ENCODE measurements at places on chromosomes 6 and 20. TPM values are rescaled to one million over a fixed set of nuclear protein-coding genes. Genes with fewer than 3 reads are reported as not detected.

GRCh38 chr6:137823826-137824555, 43.1 kb upstream of the TNFAIP3 start:
- peak; percentile 64 for DNase-seq

GRCh38 chr6:124466949-124467348, 495.3 kb upstream of the RNF217 start:
- DNase-seq = no peak

DNA sequence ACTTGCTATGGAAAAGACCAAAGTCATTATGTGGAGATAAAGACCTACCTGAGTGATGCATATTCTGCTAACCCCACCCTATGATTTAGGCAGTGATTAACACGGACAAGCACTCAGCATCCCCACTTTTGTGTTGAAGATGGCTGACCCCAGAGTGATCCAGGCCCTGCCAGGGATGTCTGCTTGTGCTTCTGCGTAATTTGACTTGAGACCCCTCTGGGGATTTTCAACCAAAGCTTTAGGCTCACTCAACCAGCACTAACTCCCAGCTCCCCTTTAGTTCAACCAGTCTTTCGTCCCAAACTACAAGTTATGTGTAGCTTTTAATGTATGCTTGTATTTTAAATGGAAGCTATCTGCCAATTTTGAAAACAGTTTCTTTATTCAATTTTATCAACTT, 538.0 kb upstream of the ID4 start:
- no peak for DNase-seq

The OPRL1 gene
- 2.6 TPM for total RNA-seq

The PRL gene
- not detected for total RNA-seq

- DNase-seq = no peak
These were observed 33.5 kb upstream of the UBR2 start for GRCh38 chr6:42530296-42530695.

DNA sequence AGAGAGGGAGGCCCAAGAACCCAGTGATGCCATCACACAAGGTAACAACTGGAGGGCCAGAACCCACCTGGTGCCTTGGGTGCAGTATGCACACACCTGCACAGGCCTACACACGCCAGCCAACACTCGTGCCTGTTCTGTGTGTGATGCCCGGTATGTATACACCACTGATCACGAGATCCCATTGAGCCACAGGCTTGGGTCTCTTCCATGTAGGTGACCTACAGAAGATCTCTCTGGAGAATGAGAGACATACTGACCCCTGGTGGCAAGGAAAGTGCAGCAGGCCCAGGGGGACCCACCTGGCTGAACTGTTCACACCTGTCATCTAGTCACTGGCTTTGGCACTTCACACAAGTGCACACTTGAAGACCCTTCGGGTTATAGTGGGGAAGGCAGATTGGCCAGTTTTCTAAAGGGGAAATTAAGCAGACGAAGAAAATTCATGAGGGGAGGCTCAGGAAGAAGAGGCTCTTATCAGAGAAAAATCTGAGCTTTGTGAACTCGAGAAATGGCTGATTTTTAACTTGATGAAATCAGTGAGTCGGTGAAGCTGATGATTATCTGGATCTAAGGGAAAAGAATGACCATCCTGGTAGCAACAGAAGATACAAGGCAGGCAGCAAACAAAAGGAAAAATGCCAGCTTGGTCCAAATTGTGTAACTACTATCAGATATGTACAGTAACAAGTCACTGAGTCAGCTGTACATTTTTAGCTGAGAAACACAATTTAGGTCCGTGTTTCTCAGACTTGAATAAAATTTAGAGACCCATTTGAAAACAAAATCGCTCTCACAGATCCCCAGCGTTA, 69.1 kb upstream of the PBOV1 start:
- peak; percentile 42 for DNase-seq

DNA sequence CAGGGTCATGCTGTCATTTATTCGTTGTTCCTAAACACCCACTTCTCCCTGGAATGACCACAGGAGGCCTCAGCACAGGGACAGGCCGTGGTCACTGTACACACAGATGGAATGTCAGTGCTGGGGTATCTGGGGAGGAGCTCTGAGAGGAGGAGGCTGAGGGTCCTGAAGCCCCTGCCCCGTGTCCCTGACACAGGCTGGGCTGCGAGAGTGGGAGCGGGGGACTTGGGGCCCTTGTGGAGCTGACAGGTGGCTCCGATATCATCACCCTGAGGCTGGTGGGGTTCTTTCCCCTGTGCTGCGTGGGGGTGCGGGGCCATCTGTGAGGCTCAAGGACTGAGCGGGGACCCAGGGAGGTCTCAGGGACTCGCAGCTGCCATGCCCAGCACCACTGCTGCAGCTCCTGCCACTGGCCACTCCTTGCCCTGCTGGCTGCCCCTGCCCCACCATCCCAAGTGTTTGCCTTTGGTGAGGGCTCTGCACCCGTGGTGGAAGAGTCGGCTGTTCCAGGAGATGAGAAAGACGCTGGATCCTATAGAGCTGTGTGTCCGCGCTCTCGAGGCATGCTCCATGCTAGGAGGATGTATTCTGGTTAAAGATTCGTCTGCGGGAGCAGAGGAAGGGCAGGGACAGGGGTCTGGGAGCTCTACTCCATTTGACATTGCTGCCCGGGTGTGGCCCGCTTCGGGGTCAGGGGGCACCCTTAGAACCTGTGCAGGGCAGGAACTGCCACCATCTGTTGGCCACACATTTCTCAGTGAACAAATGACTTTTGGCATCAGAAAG, 18.9 kb downstream of the NPEPL1 start:
- no peak for DNase-seq

- DNase-seq = no peak
These were observed 47.6 kb upstream of the ZNF337 start for GRCh38 chr20:25744261-25744660.

- no peak for DNase-seq
These were observed 756.0 kb upstream of the NRSN1 start for GRCh38 chr6:23370051-23370450.

GRCh38 chr6:26025047-26025893, 62.0 kb upstream of the HFE start:
- DNase-seq = no peak

- no peak for DNase-seq
These were observed 68.7 kb downstream of the POPDC3 start for GRCh38 chr6:105111105-105111504.

The CTAGE9 gene
- not detected for total RNA-seq

DNA sequence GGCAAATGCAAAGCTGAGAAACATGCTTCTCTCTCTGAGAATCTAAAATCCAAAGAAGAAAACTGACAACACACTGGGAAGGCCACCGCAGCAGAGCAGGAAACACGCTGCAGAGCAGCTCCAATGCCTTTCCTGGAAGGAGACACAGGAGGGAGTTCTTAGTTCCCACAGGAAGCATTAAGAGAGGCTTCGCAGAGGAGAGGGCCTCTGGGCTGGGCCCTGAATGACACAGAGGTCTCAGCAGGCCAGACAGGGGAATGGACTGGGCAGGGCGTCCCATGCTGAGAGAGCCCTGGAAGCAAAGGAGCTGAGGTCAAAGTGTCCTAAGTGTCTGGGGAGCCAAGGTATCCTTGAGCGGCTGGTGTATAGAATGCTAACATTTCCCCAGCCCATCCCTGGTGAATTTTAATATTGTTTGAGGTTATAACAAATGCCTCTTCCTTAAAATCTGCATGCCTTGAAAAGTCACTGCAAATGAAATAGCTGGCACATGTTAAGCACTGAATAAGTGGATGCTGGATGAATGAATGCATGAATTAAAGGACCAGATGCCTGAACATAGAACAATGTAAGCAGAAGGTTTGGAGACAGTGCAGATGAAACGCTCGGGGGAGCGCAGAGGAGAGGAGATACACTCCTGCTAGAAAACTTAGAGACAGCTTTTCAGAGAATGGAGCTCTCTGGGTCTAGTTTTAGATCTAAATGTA, 110.0 kb upstream of the SYNDIG1 start:
- DNase-seq = no peak

- no peak for DNase-seq
These were observed 210.7 kb downstream of the BCAS1 start for GRCh38 chr20:53859684-53860083.

DNA sequence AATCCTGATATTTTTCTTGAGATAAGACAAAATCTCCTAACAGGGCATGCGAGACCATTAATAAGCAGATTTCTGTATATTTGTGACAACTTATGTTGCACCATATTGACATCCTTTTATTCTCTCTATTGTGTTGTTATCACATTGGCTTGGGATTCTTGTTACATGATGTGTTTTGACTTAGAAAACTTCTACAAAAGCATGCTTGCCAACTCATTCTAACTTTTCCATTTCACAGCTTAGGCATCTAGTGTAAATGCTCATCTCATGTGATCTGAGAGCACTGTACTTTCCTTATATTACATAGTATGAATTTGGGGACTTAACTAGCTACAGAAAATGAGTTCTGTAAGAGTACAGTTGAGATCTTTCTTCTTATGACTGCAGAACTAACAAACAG, 1040.7 kb upstream of the ADGRB3 start:
- DNase-seq = no peak

GRCh38 chr20:7967199-7967844, 27.1 kb upstream of the HAO1 start:
- no peak for DNase-seq

DNA sequence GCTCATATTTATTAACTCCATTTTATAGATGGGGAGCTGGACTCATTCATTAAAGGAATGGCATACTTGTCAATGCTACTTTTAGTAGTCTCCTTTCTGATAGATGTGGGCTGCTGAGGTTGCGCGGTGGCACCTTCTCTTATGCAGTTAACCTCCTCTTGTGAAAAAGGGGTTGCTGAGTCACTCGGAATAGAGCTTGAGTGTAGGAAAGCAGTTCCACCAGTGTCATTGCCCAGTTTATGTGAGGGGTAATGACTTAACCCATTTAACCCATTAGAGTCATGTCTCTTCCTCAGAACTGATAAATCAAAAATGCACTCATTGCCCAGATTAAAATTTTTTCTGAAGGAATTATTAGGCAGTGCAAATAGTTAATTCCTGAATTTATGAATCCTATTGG, 6.3 kb downstream of the MAPK14 start:
- DNase-seq = peak; percentile 43

GRCh38 chr6:45195137-45195536, 133.0 kb upstream of the RUNX2 start:
- no peak for DNase-seq

- DNase-seq = peak; percentile 97
These were observed 941 bp upstream of the SOX12 start for GRCh38 chr20:324177-325044.

The CGAS gene
- 26.6 TPM for total RNA-seq

The RIPOR3 gene
- not detected for total RNA-seq

GRCh38 chr6:34052071-34052825, 93.6 kb downstream of the GRM4 start:
- no peak for DNase-seq

DNA sequence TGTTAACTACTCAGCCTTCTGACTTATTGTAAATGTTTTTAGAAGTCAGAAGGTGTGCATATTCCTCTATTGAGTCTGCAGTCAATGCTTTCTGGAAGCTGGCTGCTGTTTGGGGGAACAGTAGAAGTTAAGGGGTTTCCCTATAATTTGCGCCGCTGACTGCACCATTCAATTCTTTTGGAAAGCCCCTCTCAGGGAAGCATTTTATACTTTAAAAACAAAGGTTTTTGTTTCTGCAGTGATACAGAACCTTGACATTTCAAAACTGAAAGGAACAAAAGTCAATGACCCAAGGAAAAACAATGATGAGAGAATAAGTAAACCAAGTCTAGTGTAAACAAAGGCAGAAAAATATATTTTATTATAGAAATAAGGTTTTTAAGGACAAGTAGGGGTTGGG, 120.8 kb upstream of the TNFAIP3 start:
- DNase-seq = no peak

DNA sequence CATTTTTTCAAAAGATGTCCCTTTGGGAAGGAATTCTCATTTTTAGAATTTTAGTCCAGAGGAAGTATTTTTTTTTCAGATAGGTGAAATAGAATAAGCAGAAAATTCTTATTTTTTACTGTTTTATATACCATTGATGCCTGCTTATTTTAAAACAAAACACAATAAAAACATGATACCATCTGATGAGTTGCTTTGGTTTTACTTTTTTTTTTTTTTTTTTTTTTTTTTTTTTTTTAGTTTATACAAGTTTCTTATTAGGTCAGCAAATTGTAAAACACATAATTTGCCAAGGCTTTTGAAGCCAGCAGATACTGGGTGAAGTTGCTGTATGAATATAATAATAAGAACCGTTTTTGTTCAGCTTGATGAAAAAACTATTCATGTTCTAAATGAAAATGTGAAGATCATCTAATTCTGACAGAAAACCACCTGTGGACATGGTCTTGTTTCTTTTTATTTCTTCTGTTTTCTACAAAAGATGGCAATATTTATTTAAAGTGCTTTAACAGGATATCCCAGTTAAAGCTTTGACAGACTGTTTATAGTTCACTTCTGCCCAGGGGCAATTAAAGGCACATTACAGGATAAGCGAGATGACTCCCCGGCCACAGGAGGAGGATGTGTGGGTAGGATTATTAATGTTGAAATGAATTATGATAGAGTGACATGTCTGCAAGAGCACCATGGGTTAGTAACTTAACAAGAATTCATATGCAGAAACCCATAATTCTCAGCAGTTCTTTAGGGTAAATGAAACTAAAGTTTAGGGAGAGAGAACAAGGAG, 31.1 kb downstream of the MYB start:
- no peak for DNase-seq

The EIF6 gene
- total RNA-seq = 83.9 TPM
